ENCODE measurements at places on chromosomes 13 and 19.

DNA sequence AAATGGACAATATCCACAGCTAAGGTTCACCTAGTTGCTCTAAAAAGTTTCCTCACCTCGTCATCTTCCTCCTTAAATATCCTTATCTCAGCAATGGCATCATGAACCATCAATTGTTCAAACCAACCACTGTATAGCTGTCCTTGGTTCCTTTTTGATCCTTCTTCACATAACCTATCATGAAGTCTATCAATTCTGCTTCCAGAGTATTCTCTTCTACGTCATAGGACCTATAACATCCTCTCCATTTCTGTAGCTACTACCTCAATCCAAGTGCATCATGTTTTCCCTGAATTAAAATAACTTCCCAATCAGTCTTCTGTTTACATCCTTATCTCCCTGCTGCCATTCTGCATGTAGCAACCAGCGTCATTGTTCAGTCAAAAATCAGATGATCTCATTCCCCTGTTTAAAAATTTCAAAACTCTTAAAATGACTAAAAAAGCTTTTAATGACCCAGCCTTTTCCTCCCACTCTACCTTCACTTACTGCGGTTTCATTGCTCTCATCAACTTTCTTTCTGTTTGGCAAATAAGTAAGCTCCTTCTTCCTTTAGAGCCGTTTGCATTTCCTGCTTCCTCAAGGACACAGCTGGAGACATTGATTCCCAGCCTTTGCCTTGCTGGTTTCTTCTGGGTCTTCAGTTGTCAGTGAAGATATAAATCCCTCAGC is 223.9 kb upstream of the MIR17HG start:
- DNase-seq: no peak

- DNase-seq: no peak
Observed at GRCh38 chr19:35403116-35403760, 32.4 kb downstream of the GPR42 start.

DNA sequence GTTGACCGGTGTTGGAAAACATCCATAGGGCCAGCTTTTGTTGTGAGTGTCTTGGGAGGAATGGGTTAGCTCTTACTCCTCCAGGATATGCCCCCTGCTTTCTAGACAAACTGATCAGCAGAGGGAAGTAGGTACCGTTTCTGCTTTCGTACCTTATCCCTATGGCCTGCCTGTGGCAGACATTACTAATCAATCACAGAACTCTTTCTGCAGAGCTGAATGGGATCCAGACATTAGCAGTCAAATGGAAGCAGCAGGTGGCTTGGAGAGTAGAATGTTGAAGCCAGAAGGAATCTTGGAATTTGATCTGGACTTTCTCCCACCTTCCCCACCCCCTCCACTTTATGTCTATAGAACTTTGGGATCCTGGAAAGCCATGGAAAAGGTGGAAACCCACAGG is 17.1 kb downstream of the NWD1 start:
- no peak for DNase-seq

DNA sequence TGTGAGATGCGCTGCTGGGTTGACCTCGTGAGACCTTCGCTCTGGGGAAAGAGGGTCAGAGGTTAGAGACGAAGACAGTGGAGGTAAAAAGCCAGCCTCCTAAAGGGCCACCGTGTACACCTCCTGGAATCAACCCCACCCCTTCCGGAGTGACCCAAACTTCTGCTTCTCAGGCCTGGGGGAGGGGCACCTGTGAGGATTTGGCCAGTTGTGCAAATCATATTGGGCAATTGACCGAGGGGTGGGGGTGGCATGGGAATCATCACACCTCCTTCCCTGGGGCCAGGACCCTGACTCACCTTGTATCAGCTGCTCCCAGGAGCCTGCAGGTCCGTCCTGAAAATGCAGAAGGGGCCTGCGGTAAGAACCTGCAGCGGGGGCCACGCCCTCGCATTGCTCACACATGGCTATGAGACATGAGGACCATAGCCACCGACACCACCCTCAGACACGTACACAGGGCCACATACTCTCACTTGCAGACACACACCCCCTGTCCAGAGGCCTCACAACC is 2.8 kb downstream of the TNFSF14 start:
- no peak for DNase-seq

DNA sequence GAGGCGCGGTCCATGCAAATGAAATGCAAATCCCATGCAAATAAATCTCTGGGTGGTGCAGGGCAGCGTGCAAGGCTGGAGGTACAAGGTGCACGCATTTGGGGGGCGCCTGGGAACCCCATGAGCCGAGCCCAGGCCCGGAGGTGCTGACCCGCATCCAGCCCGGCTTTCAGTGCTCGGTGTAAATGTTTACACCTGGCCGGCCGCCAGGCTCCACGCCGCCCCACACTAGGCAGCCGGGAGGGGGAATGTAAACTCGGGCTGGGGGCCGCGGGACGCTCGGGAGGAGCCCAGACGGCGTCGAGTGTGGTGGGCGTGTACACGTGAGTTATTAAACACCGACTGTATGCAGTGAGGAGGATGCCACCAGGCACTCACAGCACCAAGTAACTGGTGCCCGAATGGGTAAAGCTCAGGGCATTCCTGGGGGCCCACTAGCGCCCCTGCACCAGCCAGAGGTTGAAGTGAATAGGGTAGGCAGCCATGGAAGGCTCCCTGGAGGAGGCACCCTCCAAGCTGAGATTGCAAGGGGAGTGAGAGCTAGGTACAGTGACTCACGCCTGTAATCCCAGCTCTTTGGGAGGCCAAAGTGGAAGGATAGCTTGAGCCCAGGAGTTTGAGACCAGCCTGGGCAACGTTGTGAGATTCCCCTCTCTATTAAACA is 17.2 kb downstream of the FUT6 start:
- no peak for DNase-seq

- DNase-seq: no peak
Observed at GRCh38 chr19:50437862-50438449, 5.3 kb downstream of the MYBPC2 start.

GRCh38 chr13:60318186-60318585 is 78.8 kb upstream of the TDRD3 start:
- DNase-seq: no peak

- DNase-seq: no peak
Observed at GRCh38 chr19:6710273-6711077, 10.0 kb downstream of the C3 start.

- no peak for DNase-seq
Observed at GRCh38 chr19:58330458-58330857, 3.7 kb downstream of the ZSCAN22 start.

GRCh38 chr19:47414469-47414868 is 4.9 kb downstream of the MEIS3 start:
- no peak for DNase-seq

GRCh38 chr13:85366759-85367417 is 432.3 kb downstream of the SLITRK6 start:
- DNase-seq: no peak

GRCh38 chr13:31987535-31988170 is 43.9 kb upstream of the FRY start:
- DNase-seq: no peak

GRCh38 chr13:103255587-103256301 is 189.5 kb upstream of the SLC10A2 start:
- no peak for DNase-seq

- DNase-seq: no peak
Observed at GRCh38 chr19:7460562-7460966, 28.3 kb downstream of the PEX11G start.

DNA sequence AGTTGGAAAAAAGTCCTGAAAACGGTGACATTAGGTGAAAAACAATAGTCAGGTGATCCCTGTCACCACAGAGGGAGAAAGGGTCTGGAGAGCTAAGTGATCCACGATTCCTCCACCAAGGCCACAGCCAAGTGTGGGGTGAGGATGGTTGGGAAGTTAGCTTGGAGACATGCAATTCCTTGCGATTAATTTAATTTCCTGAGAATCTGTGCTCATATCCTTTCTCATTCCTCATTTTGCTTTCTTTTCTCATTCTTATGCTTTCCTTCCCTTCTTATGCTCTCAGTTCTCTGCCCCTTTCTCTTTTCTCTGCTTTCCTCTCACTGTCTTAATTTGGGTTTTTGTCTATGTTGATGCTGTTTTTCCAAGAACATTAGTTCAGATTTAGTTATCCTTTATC is 68.8 kb downstream of the GPC5 start:
- DNase-seq: no peak

DNA sequence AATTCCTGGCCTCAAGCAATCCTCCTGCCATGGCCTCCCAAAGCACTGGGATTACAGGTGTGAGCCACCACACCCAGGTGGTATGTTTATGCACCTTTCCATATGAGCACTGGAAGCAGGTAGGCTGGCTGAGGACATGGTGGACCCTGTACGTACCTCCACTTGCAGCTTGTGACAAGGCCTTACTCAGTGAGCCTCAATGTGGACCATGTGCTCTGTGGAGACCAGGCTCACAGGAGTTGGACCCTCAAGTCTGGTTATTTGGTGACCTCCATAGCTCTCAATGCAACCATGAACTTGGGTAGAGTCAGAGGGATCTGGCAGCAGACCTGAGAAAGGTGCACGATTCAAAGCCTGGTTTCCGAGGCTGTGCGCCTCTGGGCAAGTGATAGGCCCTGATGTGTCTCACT is 5.5 kb downstream of the ACP4 start:
- DNase-seq: no peak

DNA sequence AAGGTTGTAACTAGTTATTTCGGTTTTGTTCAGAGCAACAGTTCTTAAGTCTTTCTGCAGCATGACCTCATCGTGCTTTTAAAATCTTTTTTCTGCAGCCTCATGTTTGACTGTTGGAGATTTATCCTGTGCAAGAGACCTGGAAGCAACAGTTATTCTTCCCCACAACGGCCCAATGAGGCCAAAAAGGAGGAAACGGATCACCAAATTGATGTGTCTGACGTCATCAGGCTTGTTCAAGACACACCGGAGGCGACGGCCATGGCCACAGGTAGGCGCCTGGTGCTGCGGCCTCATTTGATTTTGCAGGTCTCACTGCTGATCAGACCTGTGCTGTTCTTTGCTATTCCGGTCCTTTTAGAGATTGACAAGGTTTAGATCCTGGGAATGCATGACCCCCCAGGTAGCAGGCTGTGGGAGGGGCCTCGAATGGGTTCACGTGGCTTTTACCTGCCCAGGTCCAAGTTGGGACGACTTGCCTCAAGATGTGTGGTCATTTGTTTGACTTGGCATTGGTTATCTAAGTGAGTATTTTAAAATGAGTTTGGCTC is 66.8 kb upstream of the MCF2L start:
- DNase-seq: no peak

DNA sequence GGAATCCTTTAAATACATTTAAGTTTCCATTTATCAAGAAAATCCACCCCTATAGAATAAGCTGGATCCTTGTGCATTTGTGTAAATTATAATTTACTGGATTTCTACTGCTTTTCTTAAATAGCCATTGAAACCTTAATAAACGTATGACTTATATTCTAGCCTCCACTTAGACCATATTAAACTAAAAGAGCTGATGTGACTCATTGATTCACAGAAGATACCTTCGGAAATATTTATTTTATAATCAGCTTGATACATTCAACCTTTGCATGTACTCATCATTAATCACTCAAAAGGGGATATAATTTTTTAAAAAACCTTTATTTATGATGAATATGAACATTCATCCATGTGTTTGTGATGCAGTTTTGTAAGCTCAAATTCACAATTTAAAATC is 136.3 kb downstream of the SPRY2 start:
- no peak for DNase-seq

DNA sequence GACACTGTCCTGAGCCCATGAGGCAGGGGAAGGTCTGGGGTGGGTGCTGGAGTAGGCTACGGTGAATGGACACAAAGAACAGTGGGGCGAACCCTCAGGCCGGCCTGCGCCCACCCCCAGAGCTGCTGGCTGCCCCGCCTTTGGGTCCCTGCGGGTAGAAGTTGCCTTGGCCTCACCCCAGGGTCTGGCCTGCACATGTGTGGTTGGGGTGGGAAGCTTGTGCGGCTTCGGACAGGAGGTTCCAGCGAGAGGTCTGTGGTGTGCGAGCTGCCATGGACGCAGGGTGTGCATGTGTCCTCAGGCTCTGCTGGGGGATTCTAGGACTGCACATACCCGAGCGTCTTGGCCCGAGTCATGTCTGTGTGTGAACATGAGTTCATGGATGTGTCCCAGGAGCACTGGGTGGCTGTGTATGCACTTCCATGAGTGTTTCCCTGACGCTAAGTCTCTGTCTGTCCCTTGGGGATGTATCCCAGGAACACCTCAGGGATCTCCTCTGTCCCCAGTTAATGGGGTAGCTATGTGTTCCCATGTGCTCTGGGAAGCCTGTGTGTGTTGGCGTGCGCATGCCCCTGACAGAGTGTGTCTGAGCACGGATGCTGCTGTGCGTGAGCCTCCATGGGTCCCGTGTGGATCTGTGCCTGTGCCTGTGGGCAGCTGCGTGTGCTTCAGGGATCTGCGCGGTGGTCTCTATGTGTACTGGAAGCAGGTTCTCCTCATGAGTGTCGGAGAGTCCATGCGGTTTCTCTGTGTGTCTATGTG is 20.8 kb upstream of the POU2F2 start:
- no peak for DNase-seq

DNA sequence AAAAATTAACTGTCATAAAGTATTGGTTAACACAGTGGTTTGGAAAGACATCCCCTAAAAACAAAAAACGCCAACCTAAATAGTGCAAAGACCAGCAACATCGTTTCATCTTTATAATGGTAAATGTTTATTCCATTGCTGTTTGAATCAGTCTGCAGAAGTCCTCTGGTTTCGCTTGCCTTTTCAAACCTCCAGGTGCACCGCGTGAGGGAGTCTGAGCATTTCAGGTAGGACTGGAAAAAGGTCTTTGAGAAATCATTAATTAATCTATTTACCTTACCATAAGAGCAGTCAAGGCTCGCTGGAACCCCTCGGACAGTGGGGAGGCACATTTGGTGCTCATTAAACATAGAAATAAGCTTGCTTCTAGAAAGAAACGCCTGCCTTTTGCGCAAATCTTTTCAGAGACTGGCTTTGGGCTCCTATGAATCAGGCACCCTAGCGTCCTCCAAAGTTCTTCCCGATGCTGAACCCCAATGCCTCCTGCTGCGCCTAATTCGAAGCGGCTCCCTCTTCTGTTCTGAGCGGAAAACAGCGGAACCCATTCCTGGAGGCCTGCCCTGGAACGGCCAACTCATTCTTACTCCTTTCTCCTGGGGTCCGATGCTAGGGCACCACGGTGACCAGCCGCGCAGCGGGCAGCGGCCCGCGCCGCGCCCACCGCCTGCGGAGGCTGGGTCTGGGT is 951 bp upstream of the MTUS2 start:
- peak; percentile 22 for DNase-seq

- no peak for DNase-seq
Observed at GRCh38 chr13:40233731-40234195, 432.7 kb downstream of the FOXO1 start.

Data from NCI-H510A treated with DMSO at 0.1 percent for 48 hours (cell line).